ENCODE measurements at places on chromosomes 4 and X. TPM values are rescaled to one million over a fixed set of nuclear protein-coding genes. Genes with fewer than 3 reads are reported as not detected.

GRCh38 chrX:55326985-55327384, 62.3 kb upstream of the PAGE3 start:
- DNase-seq = no peak

GRCh38 chrX:94524867-94525266, 850.9 kb downstream of the FAM133A start:
- DNase-seq = no peak

DNA sequence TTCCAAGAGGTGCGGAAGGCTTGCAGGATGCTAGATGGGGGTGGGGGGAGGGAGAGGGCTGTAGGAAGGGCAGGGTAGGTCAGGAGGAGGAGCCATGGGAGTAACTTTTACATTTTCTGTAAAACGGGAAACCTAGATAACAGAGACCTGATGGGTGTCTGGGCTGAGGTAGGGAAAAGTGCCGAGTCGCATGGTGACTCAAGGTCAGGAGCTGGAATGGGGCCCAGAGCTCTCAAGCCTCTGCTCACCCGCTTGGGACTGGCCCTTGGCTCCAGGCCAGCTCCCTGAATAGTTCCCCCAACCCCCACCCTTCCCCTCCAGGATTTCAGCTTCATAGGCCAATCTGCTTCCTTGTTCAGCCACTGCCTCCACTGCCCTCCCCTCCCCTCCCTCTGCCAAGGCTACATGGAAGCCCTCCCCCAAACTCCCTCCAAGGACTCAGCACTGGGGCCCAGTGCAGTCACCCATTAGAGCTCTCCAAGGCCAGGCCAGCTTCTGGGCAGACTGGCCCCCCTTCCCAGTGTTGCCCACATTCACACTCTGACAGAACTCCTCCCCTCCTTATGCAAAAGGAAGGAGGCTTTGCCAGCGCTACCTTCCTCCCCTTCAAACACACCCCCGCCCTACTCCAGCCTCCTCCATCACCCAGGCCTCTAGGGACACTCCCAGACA, 43.6 kb downstream of the TSC22D3 start:
- peak; percentile 95 for DNase-seq

Gene GK2
- total RNA-seq = not detected

GRCh38 chr4:17618926-17619325, 4.5 kb downstream of the MED28 start:
- DNase-seq = no peak

Gene MAGEC1
- total RNA-seq = not detected

DNA sequence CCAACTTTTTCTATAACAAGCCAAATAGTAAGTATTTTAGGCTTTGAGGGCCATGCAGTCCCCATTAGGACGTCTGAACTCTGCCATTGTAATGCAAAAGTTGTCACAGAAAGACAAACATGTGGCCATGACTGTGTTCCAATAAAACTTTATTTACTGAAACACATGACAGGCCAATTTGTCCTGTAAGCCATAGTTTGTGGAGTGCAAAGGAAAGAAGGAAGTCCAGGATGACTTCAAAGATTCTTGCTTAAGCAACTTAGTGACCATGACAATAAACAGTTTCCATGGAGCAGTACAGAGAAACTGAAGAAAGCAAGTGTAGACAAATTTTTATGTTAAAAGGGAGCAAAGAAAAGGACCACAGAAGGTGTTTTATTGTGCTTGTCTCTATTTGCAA, 35.0 kb upstream of the MYOZ2 start:
- DNase-seq = no peak

Gene TIGD2
- 2.5 TPM for total RNA-seq

DNA sequence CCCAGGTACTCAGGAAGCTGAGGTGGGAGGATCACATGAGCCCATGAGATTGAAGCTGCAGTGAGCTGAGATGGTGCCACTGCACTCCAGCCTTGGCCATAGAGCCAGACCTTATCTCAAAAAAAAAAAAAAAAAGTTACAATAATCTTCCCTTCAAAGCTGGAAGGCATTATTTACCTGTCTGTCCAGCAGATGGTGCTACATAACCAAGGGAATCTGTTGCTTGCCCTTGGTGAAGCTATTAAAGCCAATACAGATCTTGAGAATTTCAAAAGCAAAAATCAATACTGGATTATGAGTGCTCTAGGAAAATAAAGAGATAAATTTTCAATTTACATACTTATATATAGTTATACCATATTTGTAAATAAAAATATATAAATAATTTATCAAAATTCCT, 25.9 kb downstream of the PKD2 start:
- DNase-seq = no peak

Gene CXXC4
- 3.3 TPM for total RNA-seq

Gene RAB40A
- 9.4 TPM for total RNA-seq

- no peak for DNase-seq
These were observed 48.3 kb upstream of the GUCY1A1 start for GRCh38 chr4:155618183-155618838.

Gene HTR2C
- total RNA-seq = not detected

- no peak for DNase-seq
These were observed at the start of gene FGFBP2 for GRCh38 chr4:15963001-15963451. TSS of gene FGFBP2 (minus strand) at chr4:15963175. CDS start at chr4:15963129, 46 bp downstream.

DNA sequence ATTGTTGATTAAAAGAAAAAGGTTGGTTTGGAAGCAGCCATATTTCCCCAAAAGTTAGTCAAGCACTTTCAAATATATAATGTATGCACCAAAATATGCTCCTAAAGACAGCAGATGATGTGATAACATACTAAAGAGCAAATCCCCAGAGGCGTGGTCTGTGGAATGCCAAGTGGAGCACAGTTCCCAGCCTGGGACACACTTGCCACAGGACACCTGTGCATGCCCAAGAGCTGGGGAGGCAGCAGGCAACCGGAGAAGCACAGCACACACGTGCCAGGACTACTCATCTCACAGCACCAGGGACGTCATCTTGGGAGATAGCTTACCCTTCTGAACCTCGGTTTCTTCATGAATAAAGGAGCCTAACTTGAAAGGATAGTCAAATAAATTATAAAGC, 12.5 kb downstream of the STX18 start:
- DNase-seq = no peak

DNA sequence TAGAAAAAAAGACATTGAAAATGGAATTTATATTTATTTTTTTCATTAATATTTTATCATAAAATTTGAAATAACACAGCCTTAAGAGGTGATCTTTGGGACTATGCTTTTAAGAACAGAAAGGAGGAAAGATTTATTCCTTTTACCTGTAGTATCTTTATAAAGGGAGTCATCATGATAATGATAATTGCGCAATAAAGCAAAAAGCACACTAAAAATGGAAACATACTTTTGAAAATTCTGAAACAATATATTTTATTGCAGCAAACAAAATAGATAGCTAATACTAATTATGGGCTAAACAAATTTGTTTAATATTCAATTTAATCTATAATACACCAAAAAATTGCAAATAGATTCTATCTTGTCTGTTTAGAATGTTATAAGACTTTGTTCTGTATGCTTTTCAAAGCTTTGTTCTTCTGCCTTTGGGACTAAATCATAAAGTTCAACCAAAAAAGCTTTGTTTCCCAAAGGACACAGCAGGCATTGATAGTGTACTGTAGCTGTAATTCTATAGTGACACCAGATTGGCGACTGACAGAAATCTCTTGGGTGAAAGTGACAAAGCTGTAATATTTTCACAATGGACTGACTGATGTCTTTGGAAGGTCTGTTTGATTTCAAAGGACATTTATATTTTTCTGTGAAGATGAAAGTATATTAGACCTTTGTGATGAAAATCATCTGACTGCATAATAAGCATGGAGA, 2156.6 kb upstream of the TENM3 start:
- DNase-seq = no peak

DNA sequence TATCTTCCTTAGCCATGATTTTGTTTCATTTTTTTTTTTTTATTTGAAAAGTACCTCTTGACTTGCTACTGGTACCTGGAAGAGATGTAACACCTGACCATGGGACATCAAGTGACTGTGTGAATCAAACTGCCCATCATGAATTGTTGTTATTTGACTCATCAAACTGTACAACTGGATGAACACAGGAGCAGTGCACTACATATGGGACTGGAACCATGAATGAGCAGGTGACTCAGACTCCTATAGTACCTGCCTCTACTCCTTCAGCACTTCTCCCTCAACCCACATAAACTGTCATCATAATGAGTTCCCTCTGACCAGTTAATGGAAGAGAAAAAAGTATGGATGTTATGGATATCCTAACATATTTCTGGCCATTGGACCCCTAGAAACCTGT, 15.9 kb upstream of the UBE2D3 start:
- no peak for DNase-seq

- DNase-seq = no peak
These were observed 56.7 kb upstream of the HGFAC start for GRCh38 chr4:3384771-3385710.

Gene HELT
- not detected for total RNA-seq

DNA sequence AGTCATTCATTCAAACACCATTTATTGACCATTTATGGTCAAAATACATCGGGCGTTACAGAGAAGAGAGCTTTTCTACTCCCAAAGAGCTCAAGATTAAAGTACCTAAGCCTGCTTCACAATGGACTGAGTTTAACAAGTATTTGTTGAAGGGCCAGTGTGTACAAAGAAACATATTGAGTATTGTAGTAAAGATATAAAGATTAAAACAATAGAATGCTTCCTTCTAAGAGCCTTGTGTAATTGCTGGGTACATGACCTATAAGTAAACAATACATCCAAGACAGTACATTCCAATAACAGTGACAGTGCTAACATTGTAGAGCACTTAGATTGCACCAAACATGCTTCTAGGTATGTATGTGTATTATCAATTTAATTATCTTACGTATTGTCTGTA, 695.5 kb downstream of the PCDH7 start:
- DNase-seq = no peak

Gene NXF2B
- not detected for total RNA-seq

Gene TMEM175
- total RNA-seq = 39.5 TPM

DNA sequence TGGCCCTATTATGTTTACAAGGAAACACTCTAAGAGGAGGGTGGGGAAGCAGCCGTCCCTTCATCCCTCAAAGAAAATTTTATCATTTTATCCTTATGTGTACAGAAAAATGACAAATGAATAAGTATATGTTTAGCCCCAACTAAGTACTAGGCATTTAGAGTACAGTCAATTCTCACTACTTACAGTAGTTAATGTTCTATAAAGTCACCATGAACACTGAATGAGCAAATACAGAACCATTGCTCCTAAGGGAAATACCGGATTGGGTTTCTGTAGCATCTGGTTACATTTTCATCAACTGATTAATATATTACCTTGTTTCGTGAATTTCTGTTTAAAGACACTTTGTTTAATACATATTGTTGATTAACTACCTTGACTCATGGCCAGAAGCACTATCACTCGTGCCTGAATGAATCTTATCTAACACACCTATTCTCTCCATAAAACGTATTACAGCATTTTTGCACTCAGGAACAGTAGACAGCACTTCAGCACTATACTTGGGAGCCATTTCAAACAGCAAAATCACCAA, 109.3 kb downstream of the ASB9 start:
- no peak for DNase-seq

DNA sequence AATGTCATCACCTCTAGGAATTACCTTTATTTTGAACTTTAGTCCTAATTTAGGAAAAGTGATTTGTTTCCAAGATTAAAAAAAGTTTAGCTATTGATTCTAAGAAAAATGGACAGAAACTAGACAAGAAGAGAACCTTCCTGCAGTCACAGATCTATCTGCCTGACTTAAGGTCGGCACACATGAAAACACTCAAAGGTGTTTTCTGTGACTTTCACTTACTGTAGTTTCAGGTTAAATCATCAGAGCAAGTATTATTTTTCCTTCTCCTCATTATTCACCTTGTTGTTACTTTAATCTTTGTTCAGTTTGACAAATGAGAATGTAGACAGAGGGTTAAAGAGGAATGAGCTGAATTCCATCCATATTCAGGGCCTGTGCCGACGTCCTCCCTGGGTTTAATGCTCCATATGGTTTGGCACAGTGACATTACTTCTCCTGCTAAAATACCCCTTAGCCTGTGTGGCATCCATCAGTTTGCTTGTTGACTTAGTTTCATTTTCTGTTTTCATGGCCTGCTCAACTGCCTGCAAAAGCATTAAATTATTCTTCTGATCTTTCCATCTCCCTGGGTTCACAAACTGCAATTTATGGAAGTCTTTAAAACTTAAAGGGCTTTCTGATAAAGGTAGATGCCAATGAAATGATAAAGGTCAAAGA, 352.7 kb downstream of the NKX6-1 start:
- DNase-seq = no peak

DNA sequence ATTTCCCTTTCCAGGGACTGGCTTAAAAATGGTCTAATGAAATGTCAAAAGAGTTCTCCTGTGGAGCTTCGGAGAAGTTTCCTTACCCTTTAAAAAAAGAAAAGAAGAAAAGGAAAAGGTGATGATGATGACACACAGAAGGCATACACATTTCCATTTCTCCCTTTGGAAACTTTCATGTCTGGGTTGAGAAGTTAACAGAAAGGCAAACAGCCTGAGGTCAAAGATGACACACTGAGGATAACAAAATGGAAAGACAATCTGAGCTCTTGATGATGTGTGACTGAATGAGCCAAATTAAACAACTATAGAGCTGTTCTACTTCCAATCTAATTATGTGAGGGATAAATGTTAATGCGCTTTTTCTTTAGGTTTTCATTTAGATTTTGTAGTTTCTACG, 32.2 kb downstream of the NFXL1 start:
- DNase-seq = no peak

- no peak for DNase-seq
These were observed 29.2 kb downstream of the LETM1 start for GRCh38 chr4:1826531-1827350.

GRCh38 chr4:16206848-16207247, 19.4 kb downstream of the TAPT1 start:
- no peak for DNase-seq

GRCh38 chrX:4240541-4241194, 527.2 kb upstream of the PRKX start:
- DNase-seq = no peak

GRCh38 chr4:74134500-74134852, 23.4 kb upstream of the MTHFD2L start:
- DNase-seq = no peak

GRCh38 chr4:1808396-1808795, 15.3 kb downstream of the FGFR3 start:
- DNase-seq = no peak

- peak; percentile 97 for DNase-seq
These were observed at the start of gene FGFRL1 for GRCh38 chr4:1011022-1011665. TSS of gene FGFRL1 (plus strand) at chr4:1011626. CDS start at chr4:1012486, 860 bp downstream.

Gene NUP62CL
- total RNA-seq = not detected

Gene SEPSECS
- 6.2 TPM for total RNA-seq

- DNase-seq = no peak
These were observed 93.9 kb downstream of the SH3KBP1 start for GRCh38 chrX:19793471-19793870.

All from esophagus muscularis mucosa (tissue), 4 donors.